ENCODE measurements at places on chromosomes 1 and 21.

DNA sequence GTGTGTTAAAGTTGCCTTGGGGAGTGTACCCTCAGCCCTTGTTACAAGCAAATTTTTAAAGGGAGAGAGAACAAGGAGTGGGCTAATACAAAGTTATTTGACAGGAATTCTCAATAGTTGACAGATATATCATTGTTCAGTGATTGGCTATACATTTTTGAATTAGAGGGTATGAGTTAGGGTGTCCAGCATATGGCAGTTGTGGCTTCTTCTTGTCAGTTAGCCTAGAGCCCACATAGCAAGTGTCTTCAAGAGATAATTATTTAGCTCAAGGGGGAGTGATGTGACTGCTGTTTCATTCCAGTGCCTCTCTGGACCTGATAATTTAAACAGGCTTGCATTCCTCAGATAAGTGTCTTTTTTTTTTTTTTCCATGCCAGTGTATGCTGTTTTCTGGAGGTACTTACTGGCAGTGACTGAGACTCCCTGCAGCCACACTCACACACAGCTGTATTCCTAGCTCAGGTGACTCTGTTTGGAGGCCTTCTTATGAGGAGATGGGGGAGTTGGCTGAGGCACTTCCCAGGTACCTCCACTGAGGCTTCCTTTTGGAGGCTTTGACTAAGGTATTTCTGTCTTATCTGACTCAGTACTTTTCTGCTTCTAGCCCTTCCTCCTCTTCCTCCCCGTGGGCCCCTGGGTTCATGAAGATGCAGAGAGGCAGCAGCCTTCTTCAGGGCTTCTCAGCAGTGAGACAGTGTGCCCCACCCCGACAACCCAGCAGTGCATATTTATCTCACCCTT lies 32.3 kb downstream of the IVNS1ABP start:
- no peak for DNase-seq

GRCh38 chr1:22972760-22973159 lies at the start of gene LACTBL1:
LACTBL1 (minus strand) TSS chr1:22972866; CDS start chr1:22972316, 550 bp downstream.
- no peak for DNase-seq

- DNase-seq: no peak
These were observed 46.4 kb downstream of the SEC16B start for GRCh38 chr1:177923441-177923840.

DNA sequence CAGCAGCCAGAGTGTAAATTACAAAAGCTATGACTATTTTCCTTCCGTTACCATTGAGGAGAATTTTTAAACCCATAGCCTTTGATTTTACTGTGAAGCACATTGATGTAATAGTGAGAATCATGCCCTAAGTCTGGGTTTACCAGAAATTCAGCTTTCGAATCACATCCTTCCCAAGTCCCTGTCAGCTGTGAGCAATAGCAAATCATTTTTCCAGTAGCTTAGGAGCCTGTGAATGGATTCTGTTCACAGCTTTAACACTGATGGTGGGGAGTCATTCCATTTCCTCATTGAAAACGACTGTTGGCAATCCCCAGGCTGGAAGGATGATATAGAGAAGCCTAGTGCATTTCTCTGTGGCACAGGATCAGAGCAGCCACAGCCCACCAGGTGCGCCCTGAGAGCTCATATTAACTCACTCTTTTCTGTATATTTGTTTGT lies 82.2 kb upstream of the C1orf105 start:
- DNase-seq: no peak

DNA sequence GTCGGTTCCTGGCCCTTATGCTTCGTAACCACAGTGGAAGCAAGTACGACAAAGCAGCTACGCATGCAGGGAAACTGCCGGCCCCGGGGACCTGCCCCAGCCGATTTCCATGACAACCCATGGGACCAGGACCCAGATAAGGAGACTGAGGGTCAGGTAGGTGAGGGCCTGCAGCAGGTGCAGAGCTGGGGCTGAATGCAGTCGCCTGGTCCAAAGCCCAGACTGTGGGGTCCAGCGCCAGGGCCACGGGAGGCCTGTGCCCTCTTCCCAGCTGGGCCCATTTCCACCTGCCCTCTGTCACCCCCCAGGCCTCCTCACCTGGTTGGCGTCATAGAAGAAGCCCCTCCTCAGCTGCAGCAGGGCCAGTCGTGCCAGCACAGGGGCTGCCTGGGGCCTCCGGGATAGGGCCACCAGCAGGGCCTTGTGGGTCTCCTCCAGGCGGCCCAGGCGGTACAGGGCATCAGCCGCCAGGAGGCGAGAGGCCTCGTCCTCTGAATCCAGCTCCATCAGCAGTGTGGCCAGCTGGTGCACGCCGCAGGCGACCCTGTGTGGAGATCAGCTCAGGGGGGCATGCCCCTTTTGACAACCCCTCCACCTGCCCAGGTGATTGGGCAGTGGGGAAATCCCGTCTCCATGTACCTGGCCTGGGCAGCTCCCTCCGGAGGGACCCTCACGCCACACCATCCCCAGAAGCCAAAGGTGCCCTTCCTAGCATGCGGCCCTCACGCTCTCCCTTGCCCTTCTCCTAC lies 14.2 kb downstream of the TTC34 start:
- DNase-seq: no peak

- no peak for DNase-seq
These were observed 10.8 kb upstream of the OSBPL9 start for GRCh38 chr1:51605961-51606723.

GRCh38 chr1:201454608-201455007 lies 14.4 kb downstream of the PHLDA3 start:
- no peak for DNase-seq

- DNase-seq: no peak
These were observed 53.6 kb upstream of the EFHD2 start for GRCh38 chr1:15355968-15356625.

GRCh38 chr1:10287023-10287645 lies 76.8 kb downstream of the KIF1B start:
- no peak for DNase-seq

DNA sequence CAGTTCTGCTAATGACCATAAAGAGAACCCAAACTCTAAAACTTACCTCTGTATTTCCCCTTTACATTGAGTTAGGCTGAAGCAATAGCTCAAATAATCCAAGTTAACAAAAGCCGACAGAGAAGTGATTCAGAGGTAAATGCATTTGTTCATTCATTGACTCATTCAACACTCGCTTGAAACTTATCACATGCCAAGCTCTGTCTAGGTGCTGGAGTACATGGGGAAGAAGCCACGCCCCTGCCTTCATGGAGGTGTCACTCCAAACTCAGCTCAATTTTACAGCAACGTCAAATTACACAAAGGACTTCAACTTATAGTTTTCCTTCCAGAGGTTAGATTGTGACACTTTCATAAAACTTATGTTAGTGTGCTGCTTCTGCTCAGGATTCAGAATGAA lies 45.8 kb downstream of the SLC25A24 start:
- DNase-seq: no peak

DNA sequence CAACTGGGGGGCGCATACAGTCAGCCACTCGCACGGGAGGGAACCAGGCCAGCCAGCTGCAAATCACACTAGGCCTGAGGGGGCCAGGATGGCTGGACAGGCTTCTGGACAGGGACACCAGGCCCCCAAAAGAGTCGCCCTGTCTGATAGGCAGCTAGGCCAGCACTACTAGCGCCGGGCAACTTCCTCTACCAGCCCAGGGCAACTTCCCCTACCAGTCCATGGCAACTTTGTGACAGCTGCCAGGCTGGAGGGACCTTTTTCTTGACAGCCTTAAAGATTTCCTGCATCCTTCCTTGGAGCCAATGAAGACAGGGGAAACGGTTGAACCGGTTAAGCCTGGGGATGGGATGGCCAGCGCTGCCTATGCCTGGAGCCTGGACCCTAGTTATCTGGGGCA lies 5.1 kb downstream of the IFFO2 start:
- no peak for DNase-seq

DNA sequence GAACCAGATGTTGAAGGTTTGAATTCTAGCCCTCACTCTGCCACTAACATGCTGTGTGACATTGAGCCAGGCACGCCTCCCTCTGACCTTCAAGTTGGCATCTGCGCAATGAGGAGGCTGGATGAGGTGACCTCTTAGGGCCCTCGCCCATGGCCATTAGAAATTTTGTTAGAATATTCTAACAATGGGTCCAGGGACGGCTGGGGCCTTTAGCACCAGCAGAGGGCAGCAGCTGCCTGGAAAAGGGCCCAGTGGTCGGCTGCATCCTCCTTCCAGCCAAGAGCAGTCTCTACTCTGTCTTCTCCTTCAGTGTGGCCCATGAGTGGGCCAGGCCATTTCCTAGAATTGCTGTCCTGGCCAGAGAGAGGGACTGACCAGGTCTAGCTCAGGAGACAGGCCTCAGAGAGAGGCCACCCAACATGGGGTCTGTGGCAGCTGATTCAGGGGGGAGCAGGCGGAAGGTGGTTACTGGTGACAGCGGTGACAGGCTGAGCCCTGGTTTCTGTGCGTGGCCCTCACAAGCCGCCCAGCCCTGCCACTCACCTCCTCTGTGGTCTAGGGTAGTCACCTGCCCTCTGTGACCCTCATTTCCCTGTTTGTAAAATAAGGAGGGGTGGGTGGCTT lies 101.3 kb upstream of the ACTL8 start:
- no peak for DNase-seq

DNA sequence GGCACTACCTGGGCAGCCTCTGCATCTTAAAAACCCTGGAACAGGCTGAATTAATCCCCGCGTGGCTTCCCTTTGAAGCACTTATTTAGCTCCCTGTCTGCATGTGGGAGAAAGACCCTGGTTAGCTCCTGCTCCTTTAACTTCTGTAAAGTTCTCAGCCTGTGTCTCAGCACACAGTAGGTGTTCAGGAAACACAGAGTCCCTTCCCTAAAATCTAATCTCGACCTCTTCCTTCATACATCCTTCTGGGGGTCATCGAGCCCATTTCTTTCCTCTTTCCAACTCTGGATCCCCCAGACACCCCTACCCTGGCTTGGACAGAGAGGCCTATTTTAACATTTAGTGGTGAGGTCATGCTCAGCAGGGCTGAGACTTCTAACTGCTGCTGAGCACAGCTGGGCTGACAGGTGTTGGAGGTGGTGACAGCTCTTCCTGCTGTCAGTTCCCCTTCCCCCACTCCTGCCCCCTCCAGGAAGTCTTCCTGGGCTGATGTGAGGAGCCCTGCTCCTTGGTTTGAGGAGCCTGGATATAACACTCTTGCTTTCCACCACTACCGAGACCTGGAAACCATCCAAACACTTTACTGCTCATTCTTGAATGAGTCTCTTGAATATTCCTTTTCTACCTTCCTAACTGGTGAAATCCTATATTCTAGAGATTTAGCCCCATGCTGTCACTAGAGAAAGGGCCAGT lies 5.3 kb downstream of the E2F2 start:
- no peak for DNase-seq

GRCh38 chr1:103513711-103514110 lies 11.8 kb upstream of the RNPC3 start:
- no peak for DNase-seq

GRCh38 chr21:37026499-37026898 lies 20.0 kb downstream of the RIPPLY3 start:
- DNase-seq: no peak

DNA sequence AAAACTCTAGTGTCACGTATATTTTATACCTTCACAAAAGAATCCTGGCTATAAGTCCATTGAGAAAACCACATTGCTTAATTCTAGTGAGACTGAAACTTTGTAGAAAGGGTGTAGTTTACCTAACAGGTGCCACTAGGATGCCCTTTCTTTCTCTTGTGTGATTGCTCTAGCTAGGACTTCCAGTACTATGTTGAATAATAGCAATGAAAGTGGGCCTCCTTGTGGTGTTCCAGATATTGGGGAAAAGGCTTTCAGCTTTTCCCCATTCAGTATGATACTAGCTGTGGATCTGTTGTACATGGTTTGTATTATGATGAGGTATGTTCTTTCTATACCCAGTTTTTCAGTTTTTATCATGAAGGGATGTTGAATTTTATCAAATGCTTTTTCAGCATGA lies 39.7 kb upstream of the CHODL start:
- DNase-seq: no peak

DNA sequence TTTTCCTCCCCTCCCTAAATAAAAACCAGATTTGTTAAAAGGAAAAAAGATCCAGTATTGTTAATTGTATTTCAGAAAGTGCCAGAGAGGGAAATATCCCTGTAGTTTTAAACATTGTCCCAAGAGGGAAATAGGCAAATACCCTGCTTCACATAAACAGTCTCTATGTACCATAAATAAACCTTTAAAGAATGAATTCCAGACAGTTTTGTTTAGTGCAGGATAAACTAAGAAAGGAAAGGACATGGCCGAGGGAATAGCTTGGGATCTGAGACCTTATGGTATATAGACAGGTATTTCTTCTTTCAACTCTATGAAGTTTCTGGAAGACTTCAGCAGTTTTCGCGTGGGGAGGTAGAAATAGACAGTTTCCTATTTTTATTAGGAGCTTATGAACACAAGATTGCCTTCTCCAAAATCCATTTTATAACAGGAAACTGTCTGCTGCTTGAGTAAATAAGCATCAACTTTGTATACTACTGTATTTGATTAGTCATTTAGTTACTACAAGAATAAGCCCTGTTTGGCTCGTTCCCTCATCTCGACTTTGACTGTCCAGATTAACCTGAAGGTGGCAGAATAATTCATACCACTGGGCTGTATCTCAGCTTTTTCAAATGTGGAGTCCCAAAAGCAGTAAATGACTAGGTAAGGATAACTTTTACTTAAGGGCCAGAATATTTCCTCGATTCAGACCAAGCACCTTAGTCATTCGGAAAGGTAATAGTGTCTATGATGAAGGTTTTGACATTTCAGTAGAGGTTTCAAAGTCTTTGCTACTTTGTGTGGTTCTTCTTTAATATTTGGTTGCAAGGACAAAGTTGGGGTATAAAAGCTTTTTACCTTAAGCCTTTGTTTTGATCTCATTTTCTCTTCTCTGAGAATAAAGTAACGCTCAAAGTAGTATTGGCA lies 177.5 kb downstream of the VPS13D start:
- DNase-seq: no peak

DNA sequence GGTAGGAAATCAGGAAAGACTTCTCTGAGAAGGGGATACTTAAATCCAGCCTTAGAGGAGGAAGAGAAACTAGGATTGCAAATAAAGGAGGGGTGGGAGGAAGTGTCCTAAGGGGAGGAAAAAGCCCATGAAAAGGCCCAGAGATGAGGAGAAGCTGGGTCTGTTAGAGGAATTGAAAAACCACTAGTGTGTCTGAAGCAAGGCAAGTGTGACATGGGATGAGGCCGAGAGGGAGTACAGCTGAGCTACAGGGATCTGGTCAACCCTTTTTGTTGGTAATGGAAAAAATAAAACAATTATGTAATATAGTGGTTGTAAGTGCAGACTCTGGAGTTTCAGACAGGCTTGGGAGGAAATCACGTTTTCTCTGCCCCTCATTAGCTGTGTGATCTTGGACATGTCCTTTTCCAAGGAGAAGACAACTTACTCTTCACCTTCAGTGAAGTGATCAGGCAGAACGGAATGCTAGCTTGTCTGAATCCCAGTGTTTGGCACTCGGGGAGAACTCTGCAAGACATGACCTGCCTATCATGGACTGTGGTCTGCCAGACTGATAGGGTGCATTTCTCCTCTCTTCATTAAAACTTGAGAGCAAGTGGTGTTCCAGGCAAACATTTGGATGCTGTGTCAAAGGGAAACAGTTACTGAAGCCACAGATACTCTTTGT lies 7.4 kb upstream of the S100A10 start:
- no peak for DNase-seq

GRCh38 chr1:238608144-238608543 lies 717.4 kb upstream of the ZP4 start:
- DNase-seq: no peak

Measured in substantia nigra (tissue), 51 donors.